ENCODE measurements at places on chromosomes 12 and 14.

GRCh38 chr12:1835211-1836131 lies 15.1 kb downstream of the LRTM2 start:
- DNase-seq, result no peak

- no peak for DNase-seq
These were observed 906.7 kb downstream of the AACS start for GRCh38 chr12:125971981-125972380.

DNA sequence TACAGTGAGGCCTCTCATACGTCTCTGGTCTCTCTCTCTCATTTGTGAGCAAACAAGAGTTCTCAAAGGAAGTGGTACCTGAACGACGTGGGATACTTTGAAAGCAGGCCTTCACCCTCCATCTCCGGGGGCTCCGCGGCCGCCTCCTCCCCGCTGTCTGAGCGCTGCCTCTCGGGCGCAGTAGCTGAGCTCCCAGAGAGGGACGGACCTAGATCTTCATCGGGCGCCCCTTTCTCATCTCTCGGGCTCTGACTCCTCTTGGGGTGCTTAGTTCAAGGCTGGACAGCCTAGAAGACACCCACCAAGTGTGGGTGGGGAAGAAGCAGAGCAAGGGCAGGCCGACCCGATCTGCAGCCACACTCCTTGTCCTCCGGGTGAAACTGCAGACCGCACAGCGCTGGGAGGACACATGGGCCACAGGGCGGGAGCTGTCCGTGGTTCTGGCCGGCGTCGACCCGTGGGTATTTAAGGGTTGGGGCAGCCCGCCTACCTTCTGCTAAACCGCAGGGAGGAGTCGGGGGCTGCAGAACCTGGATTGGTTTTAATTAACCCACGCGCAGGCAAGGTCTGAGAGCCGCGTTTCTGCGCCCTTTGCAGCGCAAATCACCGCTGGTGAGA lies 92.7 kb downstream of the PAH start:
- DNase-seq, result no peak

DNA sequence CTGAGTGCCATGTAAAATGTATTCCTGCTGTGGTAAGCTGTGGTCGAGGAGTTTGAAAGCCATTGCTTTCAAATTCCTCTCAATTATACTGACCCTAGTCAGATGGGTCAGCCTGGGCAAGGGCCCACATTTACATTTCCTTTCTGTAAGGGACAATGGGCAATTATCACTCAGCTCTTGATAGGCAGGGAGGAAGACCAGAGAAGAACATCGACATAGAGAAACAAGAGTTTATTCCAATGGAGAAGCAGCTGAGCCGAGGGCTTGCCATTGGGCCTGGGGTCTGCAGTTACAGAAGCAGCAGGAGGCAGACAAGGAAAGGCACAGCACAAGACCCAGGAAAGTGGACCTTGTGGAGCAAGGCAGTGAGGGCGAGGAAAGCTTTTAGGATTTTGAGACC lies 9.7 kb downstream of the NRIP2 start:
- no peak for DNase-seq
